Fibroblast of skin of left quadriceps (primary cell): ENCODE measurements at places on chromosomes 6 and 20.

GRCh38 chr6:17768881-17769280, 62.2 kb upstream of the NUP153 start:
- DNase-seq, result no peak

- DNase-seq, result no peak
Measured at GRCh38 chr6:17884498-17885478, 102.6 kb downstream of the KIF13A start.

DNA sequence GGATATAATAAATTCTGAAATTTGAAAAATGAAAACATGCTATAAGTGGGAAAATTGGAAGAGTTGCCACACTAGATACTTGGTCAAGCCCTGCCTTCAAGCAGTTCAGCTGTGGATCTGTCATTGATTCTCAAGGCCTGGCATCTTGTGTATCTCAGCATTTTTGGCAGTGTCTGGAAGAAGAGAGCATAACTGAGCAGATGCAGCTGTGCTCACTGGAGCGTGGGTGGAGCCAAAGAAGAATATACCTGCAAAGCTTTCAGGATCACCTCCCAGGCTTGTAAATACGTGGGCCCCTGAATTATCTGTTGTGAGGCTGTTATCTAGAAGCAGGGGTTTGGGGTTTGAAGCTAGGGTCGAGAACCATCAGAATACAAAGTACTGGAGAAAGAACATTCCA, 31.3 kb upstream of the CHD6 start:
- DNase-seq, result no peak

DNA sequence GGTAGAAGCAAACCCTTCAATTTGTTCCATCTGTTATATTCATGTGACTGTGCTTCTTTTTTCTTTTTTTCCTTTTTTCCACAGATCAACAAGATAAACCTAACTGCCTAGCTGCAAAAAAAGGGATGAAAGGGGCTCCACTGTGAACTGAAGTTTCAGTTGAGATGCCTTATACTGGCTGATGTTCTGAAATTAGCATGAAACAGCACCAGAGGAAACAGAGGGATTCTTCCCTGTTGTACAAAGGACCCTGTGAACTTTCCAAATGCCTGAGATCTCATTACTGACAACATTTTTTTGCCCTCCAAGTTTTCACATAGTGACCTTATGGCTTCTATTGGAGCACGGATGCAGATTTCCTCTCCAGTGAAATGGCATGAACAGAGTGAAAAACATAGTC, 302.7 kb upstream of the TFAP2D start:
- no peak for DNase-seq

DNA sequence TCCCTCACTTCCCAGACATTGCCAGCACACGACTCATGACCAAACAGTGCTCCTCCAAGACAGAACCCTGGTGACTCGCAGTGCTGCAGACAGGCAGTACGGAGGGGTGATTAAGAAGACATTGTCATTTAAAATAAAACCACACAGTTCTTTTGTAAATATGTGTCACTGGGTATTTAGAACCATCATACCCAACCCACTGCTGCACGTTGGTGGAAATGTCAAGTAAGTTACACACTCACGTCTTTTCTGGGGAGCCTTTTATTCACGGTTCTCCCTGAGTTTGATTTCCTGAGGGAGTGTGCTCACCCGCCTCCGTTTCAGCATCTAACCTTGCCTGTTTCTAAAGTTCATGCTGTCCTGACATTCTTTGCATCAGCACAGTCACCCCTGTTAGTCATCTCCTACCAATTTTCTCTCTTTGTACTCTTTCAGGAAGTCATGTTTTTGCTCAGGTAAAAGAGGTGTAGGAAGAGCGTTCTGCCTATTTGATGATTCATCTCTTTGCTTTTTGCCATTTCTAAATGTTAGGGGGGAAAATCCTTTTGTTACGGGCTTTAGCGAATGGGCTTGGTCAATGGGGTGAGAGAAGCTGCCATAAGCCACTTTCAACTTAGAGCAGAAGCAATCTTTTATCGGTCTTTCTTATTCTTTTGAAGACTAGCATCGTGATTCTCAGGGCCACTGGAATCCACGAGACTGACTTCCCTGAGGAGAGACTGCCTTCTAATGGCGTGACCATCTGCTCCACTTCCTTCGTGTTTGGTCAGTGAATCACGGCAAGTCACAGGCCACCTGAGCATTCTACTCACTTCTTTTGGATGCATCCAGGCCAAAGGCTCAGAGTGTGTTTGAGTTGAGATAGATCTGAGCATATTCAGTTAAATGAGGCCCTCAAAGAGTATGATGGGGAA, 512.8 kb upstream of the JARID2 start:
- no peak for DNase-seq

DNA sequence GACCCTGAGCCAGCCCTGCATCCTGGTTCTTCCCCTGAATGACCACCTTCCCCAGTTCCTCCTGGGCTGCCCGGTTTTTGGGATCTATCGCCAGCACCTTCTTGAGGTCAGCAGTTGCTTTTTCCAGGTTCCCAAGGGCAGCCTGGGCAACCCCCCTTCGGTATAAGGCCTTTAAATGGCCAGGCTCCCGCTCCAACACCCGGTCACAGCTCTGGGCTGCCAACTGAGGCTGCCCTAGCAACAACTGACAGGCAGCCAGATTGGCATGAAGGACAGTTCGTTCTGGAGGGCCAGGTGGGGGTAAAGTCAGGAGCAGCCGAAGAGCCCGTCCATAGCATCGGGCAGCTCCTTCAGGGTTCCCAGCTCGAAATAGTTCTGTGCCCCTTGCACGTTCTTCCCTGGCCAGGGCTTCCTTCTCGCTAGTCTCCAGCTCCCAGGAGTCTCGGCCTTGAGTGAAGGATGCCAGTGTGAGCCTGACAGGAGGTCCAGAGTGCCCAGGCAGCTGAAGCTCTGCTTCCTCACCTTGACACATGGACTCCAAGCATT, 778 bp upstream of the ATF6B start:
- DNase-seq, result no peak

DNA sequence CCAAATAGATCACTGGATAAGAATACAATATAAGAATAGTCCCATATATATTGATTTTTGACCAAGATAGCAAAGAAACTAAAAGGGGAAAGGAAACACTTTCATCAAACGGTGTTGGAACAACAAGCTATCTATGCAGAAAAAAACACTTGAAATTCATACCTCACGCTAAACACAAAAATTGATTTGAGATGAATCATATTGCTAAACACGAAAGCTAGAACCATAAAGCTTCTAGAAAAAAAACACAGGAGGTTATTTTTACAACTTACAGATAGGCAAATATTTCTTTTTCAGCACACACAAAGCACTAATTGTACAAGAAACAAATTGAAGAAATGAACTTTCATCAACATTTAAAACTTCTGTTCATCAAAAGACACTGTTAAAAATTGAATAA, 36.7 kb upstream of the TMEM14A start:
- no peak for DNase-seq

- no peak for DNase-seq
Measured at GRCh38 chr20:35316086-35316485, 23.9 kb upstream of the FAM83C start.

DNA sequence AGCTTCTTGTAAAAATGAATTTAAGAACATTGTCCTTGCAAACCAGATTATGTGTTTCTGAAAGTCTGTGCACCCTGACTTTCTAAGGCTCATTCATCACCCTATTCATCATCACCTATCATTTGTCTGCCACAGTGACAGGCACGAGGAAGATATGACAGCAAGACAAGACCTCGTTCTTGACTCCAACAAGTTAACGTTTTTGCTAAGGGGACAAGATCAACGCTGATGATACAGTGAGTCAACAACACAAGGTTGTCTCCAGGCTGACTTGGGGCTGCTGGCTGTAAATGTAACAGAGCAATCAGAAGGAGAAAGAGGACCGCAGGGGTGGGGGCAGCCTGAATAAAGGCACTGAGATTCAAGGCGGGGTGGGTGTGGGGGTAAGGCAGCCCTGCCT, 94.2 kb downstream of the FOXC1 start:
- no peak for DNase-seq

DNA sequence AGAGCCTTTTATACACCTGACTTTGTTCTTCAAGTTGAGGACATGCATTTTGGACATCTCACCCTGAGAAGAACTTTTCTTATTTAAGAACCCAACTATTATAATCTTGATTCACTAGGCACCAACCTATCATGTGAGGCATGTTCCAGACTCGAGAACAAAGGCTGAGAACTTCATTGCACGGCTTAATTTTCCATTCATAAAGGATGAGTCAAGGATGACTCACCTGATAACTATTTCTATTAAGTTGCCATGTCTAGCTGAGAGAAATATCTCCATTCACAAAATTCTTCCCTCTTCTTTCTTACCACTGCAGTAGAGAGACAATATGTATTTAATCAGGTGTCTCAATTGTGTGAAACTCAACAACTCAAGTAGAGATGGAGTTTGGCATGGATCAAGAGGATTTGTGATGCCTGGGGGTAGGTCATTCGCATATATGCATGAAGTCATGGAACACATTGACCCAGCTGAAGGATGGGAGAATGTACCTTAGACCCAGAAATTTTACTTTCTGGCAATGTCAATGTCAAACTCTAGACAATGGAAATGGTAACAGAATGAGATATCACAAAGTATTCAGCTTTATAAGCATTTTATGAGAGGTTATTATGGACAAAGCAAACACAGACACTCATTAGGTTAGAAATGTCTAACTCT, 208.7 kb upstream of the PRND start:
- peak; percentile 88 for DNase-seq

DNA sequence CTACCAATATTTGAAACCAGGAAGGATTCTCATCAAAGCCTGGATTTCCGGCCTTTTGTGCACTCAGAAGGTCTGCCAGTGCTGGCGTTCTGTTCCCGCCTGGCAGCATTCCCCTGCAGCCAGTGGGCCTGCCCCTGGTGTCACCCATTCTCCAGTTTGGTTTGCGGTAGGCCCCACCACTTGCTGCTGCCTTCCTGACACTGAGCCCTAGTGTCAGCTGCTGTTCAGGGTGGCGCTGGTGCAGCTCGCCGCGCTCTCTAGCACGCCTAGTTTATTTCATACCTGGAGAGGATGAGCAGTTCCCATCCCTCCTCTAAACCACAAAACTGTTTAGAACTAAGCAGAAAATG, 9.5 kb downstream of the NPEPL1 start:
- DNase-seq, result no peak

DNA sequence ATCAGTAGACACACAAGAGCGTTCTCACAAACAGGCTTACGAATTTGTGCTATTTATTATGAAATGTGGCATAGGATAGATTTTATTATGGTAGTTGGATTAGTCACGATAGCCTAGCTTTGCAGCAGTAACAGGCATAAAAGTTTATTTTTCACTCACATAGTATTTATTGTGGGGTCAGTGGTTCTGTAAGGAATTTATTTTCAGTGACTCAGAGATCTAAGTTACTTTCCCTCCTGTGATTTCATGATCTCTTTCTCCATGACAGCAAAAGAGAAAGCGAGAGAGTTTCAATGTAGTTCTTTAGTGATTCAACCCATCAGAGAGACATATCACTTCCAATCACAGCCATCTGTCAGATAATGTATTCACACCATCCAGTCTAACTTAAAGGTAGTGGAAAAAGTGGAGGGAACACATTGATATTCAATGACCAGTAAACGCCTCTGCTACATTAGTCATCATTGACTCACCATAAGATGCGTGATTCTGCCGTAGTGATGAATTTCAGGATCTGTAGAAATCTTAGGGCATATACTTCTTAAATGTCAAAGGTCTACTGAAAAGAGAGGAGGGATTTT, 605.5 kb downstream of the HDGFL1 start:
- peak; percentile 88 for DNase-seq

- no peak for DNase-seq
Measured at GRCh38 chr20:44901974-44902373, 7.9 kb upstream of the PABPC1L start.

- DNase-seq, result no peak
Measured at GRCh38 chr6:38248500-38249234, 391.1 kb downstream of the BTBD9 start.

DNA sequence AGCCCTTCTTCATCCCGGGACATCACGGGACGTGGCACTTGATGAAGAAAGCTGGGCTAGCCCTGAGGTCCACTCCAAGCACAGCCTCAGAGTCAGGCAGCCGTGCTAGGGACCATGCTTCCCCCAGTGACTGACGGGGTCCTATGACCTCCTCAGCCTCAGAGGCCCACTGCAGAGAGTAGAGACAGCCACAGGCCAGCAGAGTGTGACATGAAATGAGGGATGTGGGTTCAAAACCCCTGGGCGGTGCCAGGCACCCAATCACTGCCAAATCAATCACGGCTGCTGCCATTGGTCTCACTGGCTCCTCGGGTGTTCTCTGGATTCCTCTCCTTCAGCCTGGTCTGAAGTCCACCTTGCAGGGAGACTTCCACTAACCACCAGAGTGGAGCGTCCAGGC, 197.7 kb upstream of the CDH4 start:
- DNase-seq, result no peak

GRCh38 chr6:163756079-163756478, 341.6 kb downstream of the QKI start:
- no peak for DNase-seq

GRCh38 chr6:84597238-84597875, 167.0 kb downstream of the TBX18 start:
- DNase-seq, result no peak

DNA sequence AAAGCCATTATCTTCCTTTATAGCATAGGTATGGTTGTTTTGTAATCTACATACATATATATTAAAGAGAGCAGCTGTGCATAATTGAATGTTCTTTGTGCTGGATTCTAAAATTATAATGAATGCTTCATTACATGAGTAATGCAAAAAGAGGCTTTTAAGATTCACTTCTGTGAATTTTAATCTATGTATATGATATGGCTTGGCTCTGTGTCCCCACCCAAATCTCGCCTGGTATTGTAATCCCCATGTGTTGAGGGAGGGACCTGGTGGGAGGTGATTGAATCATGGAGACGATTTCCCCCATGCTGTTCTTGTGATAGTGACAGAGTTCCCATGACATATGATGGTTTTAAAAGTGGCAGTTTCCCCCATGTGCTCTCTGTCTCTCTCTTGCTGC, 255.4 kb downstream of the GRM1 start:
- no peak for DNase-seq

DNA sequence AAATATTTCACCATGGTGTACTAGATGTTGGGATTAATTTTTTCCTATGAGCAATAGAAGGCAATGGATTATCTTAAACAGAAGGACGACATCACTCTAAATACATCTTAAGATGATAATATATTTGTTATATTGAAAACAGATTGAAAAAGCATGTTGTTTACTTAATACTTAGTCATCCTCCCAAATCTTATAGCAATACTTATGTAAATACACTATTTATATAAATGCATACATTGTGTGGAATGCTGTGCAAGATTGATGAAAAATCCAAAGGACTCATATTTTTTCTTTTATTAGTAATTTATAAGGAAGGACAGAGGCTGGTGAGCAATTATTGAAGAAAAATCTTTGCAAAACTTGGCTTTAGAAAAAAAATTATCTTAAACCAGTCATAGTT, 593.5 kb downstream of the MMUT start:
- DNase-seq, result no peak

DNA sequence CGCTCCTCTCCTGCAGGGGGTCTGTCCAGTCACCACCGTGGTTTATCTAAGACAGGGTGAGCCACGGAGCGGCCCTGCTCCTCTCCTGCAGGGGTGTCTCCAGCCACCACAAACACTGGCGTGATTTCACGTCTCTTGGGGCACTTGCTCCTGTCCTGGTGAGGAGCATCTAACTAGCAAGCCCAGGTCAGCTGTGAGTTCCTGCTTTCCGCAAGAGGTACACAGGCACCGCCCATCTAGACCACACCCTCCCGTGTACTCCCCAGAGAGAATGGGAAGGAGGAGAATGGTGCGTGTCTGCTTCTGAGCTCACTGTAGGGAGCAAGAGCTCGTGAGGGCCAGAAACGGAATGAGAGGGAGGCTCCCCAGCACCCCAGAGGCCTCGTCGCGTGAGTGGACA, 40.7 kb downstream of the DACT2 start:
- DNase-seq, result no peak
